ENCODE measurements at places on chromosomes 12 and 14.
A peak's percentile ranks its signal among the peaks of the same experiment; 100 is the strongest.

DNA sequence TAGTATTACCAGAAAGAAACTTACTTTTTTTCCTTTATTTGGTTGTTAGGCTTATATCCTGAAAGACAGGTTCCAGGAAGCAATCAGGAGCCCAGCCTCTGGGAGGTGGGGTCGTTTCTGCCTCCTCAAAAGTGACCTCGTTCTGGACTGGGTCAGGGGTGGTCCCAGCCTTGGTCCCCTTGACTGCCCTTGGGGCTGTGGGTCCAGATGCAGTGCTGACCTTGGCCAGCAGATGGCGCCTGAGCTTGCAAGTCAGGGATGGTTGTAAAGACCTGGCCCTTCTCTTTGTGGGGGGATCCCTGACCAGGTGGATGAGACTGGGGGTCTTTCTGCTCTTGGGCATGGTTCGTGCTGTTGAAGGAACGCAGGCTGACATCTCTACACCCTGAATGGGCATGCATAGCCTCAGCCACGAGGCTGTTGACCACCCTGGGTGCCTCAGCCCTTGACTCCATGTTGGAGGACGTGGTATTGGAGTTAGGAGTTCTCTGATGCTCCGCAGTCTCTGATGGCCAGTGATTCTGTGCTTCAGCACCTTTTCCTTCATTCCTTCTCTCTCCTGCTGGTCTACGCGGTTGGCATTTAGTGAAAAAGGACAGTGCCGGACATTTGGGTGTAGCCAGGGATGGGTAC lies 62.4 kb downstream of the ADCK1 start:
- DNase-seq, result peak; percentile 73

- DNase-seq, result no peak
These were observed 7.6 kb downstream of the ITPK1 start for GRCh38 chr14:93108105-93108504.

DNA sequence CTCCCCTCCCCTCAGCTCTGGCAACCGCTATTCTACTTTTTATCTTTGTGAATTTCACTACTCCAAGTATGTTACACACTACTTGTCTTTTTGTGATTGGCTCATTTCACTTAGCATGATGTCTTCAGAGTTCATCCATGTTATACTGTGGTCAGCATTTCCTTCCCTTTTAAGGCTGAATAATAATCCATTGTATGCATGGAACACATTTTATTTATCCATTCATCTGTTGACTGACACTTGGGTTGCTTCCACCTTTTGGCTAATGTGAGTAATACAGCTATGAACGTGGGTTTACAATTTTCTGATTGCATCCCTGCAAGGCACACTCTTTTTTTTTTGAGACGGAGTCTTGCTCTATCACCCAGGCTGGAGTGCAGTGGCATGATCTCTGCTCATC lies 53.0 kb upstream of the FUT8 start:
- DNase-seq, result no peak

GRCh38 chr12:59121451-59121850 lies 201.1 kb upstream of the LRIG3 start:
- DNase-seq, result no peak

- no peak for DNase-seq
These were observed 70.2 kb downstream of the MED13L start for GRCh38 chr12:116207274-116207673.

- no peak for DNase-seq
These were observed 236.0 kb downstream of the BCL11B start for GRCh38 chr14:99035712-99036610.

GRCh38 chr14:75341620-75342019 lies 63.0 kb downstream of the FOS start:
- DNase-seq, result no peak

DNA sequence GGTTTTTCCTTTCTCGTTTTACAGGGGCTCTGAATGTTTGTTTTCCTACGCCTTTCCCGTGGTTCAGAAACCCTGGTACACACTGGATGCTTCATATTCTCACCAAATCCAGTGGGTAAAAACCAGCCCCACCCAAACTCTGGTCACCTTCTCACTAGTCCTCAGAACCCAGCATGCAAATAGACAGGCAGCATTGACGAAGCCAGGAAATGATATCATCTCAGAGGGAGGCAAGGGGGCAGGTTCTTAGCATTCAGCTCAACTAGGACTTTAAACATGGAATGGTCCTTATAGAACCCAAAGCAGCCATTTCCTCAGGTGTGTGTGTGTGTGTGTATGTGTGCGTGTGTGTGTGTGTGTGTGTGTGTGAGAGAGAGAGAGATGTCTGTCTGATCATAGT lies 142.0 kb downstream of the KCNK10 start:
- DNase-seq, result no peak

GRCh38 chr12:50415899-50416479 lies 15.3 kb downstream of the LARP4 start:
- no peak for DNase-seq

GRCh38 chr12:115456946-115457689 lies 773.1 kb upstream of the TBX3 start:
- DNase-seq, result no peak
